ENCODE measurements at places on chromosomes 16 and 17.

DNA sequence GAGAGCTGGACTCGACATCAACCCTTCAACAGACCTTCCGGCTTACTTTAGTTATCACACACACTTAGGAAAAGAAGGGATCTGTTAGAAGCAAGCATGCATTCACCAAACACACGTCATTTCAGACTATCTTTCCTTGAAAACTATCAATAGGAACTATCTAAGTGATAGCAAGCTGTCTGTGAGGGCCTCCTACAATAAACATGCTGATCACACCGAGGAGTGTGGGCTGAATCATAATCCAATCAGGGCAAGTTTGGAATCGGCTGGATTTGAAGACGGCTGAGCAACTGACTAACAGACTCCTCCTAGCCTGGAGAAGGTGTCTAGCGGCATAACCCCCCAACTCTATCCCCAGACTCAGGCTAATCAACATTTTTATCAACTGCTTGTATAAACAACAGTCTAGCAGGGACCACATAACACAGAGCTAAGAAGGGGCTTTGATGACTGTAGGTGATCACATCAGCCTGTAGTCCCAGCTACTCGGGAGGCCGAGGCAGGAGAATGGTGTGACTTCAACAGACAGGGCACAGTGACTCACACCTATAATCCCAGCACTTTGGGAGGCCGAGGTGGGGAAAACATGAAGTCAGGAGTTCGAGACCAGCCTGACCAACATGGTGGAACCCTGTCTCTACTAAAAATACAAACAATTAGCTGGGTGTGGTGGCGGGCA is 14.1 kb downstream of the NXN start:
- no peak for DNase-seq

DNA sequence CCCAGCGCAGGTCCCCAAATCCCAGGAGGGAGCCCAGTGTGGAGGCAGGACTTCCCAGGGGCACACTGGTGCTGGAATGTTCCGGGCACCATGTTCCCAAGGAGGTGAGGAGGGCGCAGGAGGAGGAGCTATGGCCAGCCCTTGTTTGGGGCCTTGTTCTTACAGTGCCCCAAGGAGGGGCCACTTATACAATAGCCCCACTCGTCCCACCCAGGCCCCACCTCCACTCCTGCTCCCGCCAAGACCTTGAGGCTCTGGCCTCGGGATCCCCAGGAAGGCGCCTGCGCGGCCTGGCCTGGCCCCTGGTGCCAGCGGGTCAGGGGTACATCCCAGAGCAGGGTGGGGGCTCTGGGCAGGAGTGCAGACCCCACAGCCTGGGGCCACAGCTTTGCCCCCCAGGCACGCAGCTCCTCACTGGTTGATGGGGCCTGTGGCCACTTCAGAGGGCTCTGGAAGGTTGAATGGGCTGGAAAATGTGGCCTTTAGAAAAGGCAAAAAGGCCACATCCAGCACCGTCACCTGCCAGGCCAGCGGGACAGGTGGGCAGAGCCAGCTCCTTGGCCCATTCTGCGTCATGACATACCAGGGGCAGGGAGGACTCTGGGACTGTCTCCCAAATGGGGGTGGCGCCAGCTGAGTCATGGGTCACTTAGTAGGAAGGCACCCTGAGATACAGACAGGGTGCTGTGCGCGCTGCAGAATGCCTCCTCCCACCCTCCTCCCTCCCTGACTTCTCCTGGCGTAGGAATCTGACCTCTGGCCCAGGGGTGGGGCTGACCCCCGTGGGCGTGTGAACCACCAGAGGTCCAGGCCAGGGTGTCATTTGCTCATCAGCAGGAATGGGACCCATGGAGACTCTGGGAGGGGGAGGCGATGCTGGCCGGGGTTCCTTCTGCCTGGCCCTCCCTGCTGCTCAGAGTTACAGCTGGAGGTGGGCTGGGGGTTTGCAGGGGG is 32.3 kb upstream of the PVALEF start:
- no peak for DNase-seq

DNA sequence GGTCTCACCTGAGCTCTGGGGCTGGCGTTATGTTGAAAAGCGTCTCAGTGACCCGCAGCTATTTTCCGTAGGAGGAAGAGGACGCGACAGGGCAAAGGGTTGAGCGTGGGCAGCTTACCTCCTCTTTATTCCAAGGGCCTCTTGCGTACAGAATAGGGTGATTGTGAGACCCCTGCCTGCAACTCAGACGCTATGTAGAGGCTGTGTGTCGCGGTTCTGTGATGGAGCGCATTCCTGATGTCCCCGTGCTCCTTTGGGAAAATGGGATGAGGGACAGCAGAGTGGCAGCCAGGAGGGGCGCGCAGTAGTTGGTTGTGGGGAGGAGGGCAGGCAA is 531 bp upstream of the CDH8 start:
- no peak for DNase-seq

DNA sequence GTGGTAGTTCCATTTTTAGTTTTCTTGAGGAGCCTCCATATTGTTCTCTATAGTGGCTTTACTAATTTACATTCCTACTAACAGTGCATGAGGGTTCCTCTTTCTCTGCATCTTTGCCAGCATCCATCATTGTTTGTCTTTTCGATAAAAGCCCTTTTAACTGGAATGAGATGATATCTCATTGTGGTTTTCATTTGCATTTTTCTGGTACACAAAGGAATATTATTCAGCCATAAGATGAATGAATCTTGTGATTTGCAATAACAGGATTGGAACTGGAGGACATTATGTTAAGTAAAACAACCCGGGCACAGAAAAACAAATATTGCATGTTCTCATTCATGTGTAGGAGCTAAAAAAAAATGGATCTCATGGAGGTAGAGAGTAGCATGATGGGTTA is 31.6 kb downstream of the ITGAM start:
- DNase-seq = no peak

GRCh38 chr16:19886073-19886941 is 1.7 kb upstream of the GPRC5B start:
- peak; percentile 61 for DNase-seq

DNA sequence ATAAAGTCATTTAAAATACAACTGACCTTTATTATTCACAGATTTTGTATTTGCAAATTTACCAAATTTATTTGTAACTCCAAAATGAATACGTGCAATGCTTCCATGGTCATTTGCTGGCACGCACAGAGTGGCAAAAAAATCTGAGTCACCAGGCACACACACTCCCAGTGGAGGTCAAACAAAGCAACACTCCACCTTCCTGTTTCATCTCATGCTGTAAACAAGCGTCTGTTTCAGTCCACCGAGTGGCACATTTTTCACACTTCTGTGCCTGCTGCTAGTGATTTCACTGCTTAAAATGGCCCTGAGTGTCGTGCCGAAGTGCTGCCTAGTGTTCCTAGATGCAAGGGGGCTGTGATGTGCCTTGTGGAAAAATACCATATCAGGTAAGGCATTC is 17.8 kb upstream of the ITGAE start:
- DNase-seq = no peak

DNA sequence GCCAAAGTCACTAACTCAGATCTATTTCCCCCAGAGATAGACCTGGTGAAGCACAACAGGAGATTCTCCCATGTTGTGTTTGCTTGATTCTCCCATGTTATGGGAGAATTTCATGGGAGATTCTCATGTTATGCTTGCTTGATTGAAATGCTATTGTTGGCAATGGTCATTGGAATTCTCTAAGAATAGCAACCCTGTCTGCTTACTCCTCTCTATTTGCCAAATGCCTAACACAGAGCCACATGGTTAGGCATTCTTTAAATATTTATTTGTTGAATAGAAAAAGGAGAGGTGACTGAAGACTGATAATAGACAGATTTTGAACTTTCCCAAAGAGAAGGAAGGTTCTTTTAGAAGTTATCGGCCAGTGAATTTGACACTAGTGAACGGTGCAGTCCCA is 111.5 kb upstream of the MPHOSPH6 start:
- no peak for DNase-seq
